ENCODE measurements at places on chromosomes 13 and 19. TPM values are rescaled to one million over a fixed set of nuclear protein-coding genes. Genes with fewer than 3 reads are reported as not detected.
A peak's percentile ranks its signal among the peaks of the same experiment; 100 is the strongest.

SPHK2 gene
- total RNA-seq, result 30.3 TPM

GRCh38 chr19:40422748-40423566 lies 2.8 kb downstream of the SERTAD1 start:
- DNase-seq, result no peak

ANKRD24 gene
- 0.33 TPM for total RNA-seq

TMIGD2 gene
- not detected for total RNA-seq

DNA sequence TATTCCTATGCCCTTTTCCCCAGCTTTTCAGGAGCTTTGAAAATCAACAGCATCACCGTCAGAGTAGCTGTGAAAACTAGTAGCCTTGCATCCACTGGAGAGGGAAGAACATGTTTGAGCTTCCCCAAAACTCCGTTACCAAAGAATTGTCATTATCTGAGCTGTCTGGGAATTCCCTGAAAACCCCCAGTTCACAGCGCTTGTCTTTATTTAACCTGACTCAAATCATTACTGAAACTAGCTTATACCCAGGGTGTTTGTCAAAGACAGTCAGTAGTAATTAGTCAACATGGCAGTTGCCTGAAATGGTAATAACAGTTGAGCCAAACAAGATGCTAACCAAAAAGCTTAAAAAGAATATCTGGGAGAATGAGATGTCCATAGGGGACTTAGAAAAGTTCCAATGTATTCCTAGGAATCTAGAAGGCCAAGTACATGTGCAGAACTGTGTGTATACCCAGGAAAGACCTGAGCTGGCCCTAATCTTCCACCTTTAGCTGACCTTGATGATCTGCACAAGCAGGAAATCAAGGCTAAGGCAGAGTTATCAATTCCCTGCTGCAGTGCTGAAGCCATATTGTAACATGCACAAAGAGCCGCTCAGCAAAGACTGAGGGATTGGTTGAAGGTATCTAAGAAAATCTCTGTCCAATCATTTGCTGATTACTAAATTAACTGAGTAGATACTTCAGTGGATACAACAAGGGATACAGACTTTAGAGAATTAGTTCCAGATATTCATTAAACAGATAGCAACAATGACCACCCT lies 130.8 kb downstream of the KL start:
- no peak for DNase-seq

C19orf67 gene
- not detected for total RNA-seq

TSSK6 gene
- total RNA-seq, result 6.4 TPM

DNA sequence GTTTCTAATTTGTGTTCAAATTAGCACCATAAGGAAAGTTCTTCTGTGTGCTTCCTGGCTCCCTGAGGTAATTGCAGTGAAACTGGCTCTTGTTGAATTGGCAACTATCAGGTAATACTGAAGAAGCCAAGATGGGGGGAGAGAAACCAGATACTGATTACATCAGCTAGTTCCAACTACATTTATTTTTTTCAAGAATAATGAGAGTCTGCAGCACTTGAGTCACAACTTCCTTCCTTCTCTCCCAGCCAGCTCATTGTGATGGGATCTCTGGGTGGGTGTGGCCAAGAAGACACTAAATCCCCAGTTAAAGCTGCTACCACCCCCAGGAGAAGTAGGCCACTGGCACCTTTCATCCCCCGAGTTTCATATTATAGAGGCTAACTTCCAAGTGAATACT lies 100.7 kb upstream of the RXFP2 start:
- DNase-seq, result no peak

- peak; percentile 74 for DNase-seq
Measured at GRCh38 chr13:99307648-99308339, 595 bp upstream of the GPR183 start.

C19orf73 gene
- 4.6 TPM for total RNA-seq

DNA sequence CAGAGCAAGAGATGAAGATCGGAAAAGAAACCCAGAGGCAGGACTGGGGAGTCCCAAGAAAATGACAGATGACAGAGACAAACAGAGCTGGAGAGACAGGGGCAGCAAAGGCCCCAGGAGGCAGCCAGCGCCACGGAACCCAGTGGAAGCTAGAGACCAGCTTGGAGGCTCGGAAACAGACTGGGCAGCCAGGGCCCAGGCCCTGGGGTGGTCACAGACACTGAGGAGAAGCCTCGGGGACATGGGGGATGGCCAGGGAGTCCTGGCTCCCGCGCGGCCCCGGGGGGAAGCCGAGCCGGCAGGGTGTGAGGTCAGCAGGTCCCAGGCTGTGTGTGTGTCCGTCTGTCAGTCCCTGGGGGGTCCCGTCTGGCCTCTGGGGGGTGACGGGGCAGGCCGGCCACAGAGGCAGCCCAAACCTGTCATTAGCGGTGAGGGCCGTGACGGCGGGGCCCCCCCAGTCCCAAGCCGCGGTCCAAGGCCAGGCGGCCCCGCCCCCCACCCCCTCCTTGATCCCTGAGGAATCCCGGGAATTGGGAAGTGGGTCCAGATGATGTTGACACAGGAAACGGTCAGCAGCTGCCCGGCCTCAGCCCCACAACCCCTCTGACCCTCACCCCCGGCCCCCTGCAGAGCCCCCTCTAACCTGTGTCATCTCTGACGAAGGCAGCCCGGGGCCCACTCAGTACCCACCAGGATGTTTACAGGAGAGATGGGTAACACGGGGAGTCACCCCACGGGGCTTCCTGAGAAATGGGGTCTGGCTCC lies 2.5 kb upstream of the TMEM190 start:
- no peak for DNase-seq

ZNF491 gene
- total RNA-seq, result 4.6 TPM

CYP4F2 gene
- total RNA-seq, result not detected

- DNase-seq, result no peak
Measured at GRCh38 chr19:55495646-55496349, 7.6 kb downstream of the SSC5D start.

B3GNT8 gene
- total RNA-seq, result 2.7 TPM

DNA sequence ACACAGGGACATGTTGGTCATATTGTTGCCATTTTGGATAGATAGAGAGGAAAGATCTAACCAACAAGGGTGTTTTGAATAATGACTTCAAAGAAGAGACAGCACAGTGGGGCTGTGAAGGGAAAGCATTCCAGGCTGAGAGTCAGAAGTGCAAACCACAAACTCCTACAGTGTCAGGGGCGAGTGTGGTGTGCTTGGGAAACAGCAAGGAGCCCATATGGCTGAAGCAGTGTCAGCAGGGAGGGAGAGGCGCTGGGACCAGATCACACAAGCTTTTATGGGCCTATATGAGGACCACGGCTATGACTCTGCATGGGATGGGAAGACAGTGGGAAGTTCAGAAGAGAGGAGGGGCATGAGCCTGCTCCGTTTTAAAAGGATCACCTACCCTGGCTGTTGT lies 166.4 kb downstream of the MYO16 start:
- no peak for DNase-seq

- no peak for DNase-seq
Measured at GRCh38 chr13:111486801-111487200, 166.4 kb downstream of the TEX29 start.

- no peak for DNase-seq
Measured at GRCh38 chr13:109785892-109786450, 412 bp downstream of the IRS2 start.

CEACAM4 gene
- not detected for total RNA-seq

SELENOV gene
- total RNA-seq, result 0.42 TPM

GRCh38 chr13:97004886-97005285 lies 10.6 kb upstream of the OXGR1 start:
- no peak for DNase-seq

DNA sequence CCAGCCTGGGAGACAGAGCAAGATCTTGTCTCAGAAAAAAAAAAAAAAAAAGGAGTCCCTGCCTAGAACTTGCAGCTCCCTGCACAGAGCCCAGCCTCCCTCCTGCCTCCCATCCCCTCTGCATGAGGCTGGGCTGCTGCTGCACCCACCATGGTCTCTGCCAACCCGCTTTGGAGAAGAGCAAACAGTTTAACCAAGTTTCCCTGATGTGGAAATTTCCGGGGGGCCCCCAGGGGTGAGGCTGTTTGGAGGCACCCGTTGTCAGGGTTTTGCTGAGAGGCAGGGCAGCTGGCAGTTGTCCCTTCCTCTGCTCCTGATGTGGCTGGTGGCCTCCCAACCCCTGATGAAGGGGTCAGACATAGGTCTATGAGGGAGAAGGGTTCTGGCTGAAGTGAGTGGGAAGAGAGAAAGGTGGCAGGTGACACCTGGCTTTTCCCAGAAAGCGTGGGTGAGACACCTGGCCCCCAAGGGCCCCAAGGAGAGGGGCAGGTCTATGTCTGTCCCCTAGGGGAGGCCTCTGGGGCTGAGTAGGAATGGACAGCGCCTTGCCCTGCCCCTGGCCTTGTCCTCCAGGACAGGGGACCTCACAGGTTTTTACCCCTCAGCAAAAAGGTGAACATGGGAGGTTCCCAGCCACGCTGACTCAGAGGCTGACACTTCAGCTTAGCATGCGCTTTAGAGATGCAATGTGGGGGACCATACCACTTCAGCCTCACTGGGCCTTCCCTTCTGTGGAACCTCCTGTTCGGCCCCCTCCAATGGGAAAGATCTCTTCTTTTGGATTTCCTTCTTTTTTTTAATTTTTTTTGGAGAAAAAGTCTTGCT lies 5.5 kb downstream of the LRP3 start:
- DNase-seq, result no peak

KANK2 gene
- total RNA-seq, result 42.9 TPM

DNA sequence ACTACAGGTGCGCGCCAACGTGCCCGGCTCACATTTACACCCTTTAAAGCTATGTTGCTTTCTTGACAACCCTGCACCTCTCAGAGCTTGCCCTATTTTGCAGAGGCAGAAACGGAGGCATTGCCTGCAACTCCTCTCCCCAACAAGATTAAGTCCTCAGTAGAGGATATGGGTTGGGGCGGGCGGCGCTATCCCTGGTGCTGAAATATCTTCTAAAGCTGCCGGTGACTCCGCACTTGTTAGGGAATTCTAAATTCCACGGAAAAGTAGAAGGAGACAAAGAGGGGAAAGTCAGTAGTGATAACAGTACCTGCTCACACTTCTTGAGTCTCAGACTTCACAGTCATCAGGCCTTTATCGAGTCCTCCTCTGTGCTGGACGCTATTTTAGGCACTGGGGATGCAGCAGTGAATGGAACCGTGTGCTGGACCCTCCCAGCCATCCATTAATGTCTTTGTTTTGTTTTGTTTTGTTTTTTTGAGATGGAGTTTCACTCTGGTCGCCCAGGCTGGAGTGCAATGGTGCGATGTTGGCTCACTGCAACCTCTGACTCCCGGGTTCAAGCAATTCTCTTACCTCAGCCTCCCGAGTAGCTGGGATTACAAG lies 18.0 kb downstream of the SLC5A5 start:
- peak; percentile 2 for DNase-seq

DNA sequence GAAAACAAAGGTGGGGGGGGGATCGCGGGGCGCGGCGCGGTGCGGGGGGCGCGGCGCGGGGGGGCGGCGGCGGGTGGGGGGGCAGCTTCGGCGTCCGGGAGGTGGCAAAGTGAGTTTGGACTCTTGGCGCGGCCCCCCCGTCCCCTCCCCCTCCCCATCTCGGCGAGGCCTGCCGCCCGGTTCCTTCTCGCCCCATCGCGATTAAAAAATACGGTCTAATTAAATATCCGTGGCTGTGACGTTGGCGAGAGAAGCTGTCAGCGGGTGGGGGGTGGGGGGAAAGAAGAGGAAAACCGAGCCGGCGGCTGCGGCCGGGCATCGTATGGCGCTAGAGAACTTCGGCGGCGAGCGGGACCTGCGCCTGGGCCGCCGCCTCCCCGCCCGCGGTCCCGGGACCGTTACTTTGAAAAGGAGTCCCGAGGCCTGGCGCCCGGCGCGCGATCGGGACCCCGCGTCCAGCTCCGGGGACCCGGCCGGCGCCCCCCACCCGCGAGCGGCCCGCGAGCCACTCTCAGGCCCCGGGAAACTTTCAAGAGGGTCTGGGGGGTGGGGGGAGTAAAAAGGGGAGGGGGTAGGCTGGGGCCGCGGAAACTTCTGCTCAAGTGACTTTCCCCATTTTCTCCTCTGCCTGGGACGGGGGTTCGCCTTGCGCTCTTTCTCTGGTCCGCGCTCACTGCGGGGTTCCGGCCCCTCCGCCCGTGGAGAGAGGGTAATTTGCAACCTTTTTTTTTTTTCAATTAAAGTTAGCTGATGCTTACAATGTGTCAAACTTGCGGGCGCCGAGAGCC lies 146.3 kb upstream of the ZNF536 start:
- no peak for DNase-seq

SLC8A2 gene
- total RNA-seq, result not detected

AKAP8L gene
- total RNA-seq, result 79.8 TPM

DNA sequence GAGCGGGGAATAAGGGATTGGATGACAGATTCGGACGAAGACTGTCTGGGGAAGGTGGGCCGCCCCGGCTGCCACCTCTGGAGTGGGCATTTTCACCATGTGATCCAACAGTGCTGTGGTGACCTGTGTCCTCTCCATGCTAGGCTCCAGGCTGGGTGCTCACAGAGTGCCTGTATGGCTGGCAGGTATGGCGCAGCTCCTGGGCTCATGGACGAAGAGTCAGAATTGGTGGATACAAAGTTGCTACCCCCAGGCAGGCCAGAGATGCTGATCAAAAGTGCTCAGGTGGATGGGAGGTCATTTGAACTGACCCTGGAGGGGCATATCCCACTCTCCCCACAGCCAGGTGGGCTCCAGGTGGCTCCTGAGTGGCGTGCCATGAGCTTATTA lies 111.3 kb upstream of the UQCRFS1 start:
- no peak for DNase-seq

- DNase-seq, result no peak
Measured at GRCh38 chr19:45935267-45935666, 20.7 kb upstream of the NANOS2 start.

DNA sequence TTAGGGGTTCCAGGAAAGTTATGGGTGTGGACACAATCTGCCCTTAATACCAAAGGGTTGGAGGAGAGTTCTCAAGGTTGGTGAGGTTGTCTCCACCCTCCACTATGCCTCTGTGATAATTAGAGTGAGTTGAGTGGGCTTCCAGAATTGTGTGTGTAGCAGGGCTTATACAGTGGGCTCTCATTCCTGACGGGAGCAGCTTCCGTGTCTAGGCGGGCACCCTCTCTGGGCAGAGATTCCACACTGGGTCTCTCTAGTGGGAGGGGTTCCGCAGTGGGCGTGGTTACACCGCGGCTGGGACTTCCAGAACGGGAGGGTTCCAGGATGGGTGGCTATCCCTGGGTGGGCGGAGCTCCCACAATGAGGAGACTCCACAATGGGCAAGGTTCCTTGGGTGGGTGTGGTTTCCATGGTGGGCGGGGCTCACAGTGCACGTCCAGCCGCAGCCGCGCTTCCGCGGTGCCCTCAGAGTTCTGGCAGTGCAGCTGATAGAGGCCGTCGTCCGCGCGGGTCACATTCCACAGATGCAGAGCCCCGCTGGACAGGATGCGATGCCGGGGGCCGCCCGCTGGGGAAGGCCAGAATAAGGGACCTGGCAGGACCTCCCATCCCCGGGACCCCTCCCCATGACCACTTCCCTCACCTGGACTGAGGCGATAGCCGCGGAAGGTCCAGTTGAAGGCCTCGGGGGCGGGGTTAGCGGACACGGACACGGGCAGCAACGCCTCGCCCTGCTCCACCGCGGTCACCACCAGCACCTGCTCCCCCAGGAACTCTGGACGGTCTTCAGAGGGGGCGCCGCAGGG lies 8.4 kb downstream of the NPHS1 start:
- no peak for DNase-seq

GRCh38 chr13:44132710-44133109 lies 240.9 kb upstream of the SERP2 start:
- DNase-seq, result no peak

PLIN4 gene
- under 0.01 TPM for total RNA-seq

Measured in kidney epithelial cell (primary cell).